ENCODE measurements at places on chromosomes 3 and 15.

- no peak for DNase-seq
Observed at GRCh38 chr3:58082047-58082446, 73.8 kb downstream of the FLNB start.

DNA sequence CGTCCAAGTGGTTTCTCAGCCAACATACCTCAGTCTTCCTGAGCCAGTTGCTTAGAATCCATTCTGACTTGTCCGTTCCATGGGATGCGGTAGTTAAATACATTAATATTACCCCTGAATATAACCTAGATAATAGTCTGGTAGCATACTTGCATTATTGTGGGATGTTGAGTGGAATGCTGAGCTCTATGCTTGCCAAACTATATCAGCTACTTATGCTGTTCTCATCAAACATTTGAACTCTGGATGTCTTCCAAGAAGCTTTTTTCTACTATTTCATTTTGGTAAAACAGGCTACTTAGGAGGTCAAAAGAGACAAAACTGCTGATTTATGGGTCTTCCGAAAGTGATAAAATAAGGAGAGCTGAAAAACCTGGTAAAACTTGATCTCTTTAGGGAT is 429.5 kb downstream of the NAALADL2 start:
- DNase-seq = no peak

- DNase-seq = no peak
Observed at GRCh38 chr3:173708191-173708590, 310.6 kb downstream of the NLGN1 start.

DNA sequence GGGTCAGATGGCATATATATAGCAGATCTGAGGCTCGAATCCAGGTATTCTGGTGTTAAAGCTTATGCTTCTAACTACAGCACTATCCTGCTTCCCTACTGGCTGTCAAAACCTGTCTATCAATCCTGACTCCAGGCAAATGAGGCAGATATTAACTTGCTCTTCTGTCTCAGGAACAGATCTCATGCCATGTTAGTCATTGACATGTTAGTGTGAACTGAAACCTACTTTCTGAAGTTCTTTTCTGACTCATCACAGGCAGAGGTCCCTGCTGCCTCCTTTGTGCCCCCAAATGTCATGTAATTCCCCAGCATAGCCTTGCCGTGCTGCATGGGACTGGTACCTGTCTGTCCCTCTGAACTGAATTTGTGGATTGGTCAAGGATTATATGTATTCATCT is 125.0 kb upstream of the SMAD3 start:
- no peak for DNase-seq

GRCh38 chr15:52329987-52330386 is 34.4 kb upstream of the MYO5C start:
- DNase-seq = no peak

GRCh38 chr3:39322936-39323335 is 6.6 kb upstream of the CCR8 start:
- no peak for DNase-seq

DNA sequence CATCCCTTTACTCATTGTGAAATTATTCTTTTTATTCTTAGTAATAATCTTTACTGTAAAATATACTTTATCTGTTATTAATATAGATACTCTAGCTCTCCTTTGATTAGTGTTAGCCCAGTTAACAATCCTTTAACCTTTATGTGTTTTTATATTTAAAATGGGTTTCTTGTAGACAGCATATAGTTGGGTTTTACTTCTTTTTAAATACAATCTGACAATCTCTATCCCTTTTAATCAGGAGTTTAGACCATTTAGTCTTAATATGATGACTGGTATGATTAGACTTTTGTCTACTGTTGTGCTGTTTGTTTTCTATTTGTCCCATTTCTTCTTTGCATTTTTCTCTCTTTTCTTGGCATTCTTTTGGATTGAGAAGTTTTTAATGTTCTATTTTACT is 30.1 kb downstream of the GLCE start:
- no peak for DNase-seq

GRCh38 chr3:46731795-46732194 is 14.1 kb upstream of the PRSS50 start:
- DNase-seq = no peak

Measured in stimulated activated CD4-positive, alpha-beta T cell treated with anti-CD3 and anti-CD28 coated beads, Interleukin-15, amount 100 ng/mL, for 1 hour (primary cell).